ENCODE measurements at places on chromosomes 12 and 14.

- DNase-seq = no peak
These were observed 189.0 kb downstream of the SOX5 start for GRCh38 chr12:23760495-23760894.

- DNase-seq = no peak
These were observed 170.6 kb upstream of the CCDC196 start for GRCh38 chr14:66315548-66315947.

DNA sequence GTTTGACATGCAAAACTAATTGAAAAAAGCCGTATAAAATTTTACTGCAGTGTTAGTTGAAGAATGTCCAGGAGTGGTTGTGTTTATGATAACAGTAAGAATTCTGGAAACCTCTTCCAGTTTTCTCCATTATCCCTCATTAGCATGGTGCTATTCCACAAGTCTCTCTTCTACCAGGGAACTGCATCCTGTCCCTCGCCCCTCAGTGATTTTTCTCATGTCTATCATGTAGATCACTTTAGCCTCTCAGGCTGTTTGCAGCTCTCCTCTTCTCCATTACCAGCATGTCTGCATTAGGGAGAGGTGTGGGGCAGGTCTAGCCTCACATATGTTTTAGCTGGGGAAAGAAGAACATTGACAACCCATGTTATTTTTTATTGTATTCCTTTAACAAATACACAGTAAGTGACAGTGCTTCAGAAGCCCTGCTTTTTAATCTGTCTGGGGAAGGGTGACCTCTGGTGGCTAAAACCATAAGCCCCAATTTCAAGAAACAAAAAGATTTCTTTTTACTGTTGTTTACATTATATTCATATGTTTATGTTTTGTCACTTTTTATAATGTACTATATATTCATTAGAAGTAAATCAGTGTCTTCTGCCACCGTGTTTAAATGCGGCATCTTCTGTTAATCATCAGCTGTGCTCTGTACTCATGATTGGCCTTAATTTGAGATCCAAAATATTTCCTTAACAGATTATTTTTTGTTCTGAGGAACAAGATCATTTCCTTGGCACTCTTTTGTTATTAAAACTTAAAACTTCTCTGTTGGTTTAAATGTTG lies 70.7 kb downstream of the RASSF8 start:
- DNase-seq = peak; percentile 33

- no peak for DNase-seq
These were observed 65.1 kb upstream of the PRB2 start for GRCh38 chr12:11460343-11461023.

DNA sequence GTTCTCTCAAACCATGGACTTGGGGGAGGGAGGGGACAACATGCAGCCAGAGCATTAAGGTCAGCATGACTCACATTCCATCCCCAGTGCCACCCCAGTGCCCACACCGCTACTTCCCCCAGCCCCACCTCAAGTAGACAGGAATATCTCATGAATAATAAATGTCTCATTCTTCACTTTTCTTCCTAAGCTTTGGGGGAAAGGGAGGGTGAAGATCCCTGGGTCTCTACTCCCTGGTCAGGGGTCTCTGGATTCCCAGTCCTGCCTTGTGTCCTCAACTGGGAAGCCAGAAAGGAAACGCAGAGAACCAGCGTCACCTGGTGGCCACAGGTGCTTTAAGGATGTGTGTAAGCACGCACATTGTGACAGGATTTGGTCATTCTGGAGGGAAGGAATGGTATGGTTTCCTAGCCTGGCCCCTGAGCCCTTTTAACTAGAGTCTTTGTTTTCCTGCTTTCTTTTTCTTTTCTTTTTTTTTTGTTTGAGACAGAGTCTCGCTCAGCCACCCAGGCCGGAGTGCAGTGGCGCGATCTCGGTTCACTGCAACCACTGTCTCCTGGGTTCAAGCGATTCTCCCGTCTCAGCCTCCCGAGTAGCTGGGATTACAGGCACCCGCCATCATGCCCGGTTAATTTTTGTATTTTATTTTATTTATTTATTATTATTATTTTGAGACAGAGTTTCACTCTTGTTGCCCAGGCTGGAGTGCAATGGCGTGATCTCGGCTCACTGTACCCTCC lies 3.4 kb downstream of the GPR84 start:
- peak; percentile 58 for DNase-seq

GRCh38 chr14:92466059-92466458 lies 47.5 kb upstream of the RIN3 start:
- no peak for DNase-seq

GRCh38 chr14:34713681-34714319 lies 593 bp downstream of the CFL2 start:
- peak; percentile 50 for DNase-seq

- no peak for DNase-seq
These were observed 8.1 kb downstream of the TAMALIN start for GRCh38 chr12:52014567-52015530.

- DNase-seq = no peak
These were observed 43.1 kb upstream of the NAP1L1 start for GRCh38 chr12:76127588-76127987.

GRCh38 chr12:132154941-132155770 lies 10.9 kb downstream of the NOC4L start:
- DNase-seq = no peak

DNA sequence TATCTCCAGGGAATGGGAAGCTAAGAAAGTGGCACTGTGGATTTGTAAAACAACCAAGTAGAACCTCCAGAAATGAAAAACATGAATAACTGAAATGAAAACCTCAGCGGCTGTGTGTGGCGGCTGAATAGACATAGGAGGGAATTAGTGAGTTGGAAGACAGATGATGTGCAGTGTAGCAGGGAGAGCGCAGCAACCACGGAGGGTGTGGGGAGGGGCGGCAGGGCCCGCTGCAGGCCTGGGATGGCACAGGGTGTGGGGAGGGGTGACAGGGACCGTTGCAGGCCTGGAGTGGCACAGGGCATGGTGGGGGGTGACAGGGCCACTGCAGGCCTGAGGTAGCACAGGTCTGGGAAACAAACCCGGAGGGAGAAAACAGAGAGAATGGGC lies 51.1 kb downstream of the BEGAIN start:
- no peak for DNase-seq

DNA sequence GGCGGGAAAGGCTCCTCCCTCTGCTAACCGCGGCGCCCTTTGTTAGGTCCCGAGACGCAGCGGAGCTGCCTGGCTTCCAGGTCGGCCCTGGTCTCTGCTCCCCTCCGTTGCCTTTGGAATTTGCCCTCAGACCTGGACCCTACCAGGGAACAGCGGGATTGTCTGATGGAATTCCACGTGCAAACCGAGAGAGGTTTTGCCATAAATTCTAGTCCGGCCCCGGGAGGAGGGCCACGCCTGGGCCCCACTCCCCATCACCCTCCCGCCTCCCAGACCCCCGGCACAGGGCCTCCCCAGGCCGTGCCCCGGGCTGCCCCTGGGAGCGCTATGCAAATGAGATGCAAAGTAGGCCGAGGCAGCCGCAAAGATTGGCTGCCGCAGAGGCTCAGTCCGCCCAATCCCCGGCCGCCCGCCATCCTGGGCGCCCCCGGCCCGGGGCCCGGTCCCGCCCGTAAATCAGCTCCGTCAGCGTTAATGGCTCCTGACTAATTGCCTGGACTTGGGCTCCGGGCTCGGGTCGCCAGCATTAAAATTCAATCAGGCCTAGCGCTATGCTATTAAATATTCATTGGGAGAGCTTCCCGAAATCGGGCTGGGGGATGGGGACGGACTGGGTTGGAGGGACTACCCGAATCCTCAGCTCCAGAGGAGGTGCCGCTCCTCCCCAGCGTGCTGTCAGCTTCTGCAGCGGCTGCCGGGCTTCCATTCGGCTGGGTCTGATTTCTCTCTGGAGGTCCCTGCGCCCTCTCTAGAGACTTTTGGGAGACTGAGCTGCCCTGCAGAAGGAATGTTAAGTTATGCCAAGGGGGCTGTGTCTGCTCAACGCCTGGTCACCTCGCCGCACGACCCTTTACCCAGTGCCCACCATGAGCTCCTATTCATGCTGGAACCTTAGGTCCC lies 15.7 kb upstream of the FIGNL2 start:
- peak; percentile 59 for DNase-seq

DNA sequence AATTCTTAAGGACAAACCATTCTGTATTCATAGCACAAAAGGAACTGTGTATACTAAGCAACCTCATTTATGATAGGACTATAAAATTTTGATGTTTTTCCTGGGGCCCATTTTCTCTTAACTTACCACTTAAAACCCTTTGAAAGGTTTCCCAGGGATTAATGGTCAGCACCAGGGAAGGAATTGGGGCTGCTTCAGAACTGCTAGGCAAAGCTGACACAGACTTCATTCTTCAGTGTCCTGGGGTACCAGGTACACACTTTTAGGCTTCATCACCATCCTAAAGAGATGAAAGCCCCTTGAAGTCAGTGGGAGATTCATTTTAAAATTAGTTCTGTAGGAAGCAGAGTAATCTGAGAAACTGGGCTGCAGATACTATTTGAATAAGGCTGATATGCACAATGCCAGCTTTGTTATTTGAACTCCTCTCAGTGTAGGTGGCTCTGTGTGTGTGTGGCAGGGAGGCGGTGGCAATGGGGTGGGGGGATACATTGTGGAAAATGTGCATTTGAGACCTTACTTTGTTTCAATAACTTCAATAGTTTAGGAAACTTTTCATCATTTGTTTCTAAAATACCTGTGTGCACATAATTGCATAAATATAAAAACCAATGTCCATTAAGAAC lies 329.3 kb upstream of the DCN start:
- DNase-seq = no peak

- no peak for DNase-seq
These were observed 229.8 kb upstream of the FLRT2 start for GRCh38 chr14:85300107-85300506.

Measured in GM03348 (cell line).